ENCODE measurements at places on chromosomes 11 and 22. TPM values are rescaled to one million over a fixed set of nuclear protein-coding genes. Genes with fewer than 3 reads are reported as not detected.

CERK gene
- 21.6 TPM for total RNA-seq

DNA sequence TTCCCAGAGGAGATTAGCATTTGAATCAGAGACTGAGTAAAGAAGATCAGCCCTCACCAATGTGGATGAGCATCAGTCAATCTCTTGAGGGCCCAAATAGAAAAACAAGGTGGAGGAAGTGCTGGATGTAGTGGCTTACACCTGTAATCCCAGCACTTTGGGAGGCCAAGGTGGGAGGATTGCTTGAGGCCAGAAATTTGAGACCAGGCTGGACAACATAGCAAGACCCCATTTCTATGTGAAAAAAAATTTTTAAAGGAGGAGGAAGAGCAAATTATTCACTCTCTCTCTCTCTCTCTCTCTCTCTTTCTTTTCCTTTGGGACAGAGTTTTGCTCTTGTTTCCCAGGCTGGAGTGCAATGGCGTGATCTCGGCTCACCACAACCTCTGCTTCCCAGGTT, 18.1 kb upstream of the CAPRIN1 start:
- H3K4me3 ChIP-seq: no peak overlapping the region
- DNase-seq: no peak
- no peaks in the 10 kb centered on the region for H3K4me1 ChIP-seq

SCO2 gene
- 5.7 TPM for total RNA-seq

GRCh38 chr11:929405-929804, 3.7 kb downstream of the AP2A2 start:
- no peaks in the 10 kb centered on the region for H3K27me3 ChIP-seq
- H3K27ac ChIP-seq: no peak overlapping the region
- no peak for DNase-seq
- H3K4me3 ChIP-seq: no peak overlapping the region

GRCh38 chr22:21719024-21719423, 16.6 kb downstream of the YPEL1 start:
- no peak overlapping the region for H3K27ac ChIP-seq
- no peaks in the 10 kb centered on the region for H3K36me3 ChIP-seq
- H3K27me3 ChIP-seq: no peaks in the 10 kb centered on the region
- no peak for DNase-seq
- no peak overlapping the region for H3K4me3 ChIP-seq

DUSP18 gene
- 11.5 TPM for total RNA-seq

- H3K36me3 ChIP-seq: no peaks in the 10 kb centered on the region
- H3K27me3 ChIP-seq: no peaks in the 10 kb centered on the region
- no peak for DNase-seq
- no peak overlapping the region for H3K4me3 ChIP-seq
These were observed 266.0 kb upstream of the NARS2 start for GRCh38 chr11:78840623-78841022.

DNA sequence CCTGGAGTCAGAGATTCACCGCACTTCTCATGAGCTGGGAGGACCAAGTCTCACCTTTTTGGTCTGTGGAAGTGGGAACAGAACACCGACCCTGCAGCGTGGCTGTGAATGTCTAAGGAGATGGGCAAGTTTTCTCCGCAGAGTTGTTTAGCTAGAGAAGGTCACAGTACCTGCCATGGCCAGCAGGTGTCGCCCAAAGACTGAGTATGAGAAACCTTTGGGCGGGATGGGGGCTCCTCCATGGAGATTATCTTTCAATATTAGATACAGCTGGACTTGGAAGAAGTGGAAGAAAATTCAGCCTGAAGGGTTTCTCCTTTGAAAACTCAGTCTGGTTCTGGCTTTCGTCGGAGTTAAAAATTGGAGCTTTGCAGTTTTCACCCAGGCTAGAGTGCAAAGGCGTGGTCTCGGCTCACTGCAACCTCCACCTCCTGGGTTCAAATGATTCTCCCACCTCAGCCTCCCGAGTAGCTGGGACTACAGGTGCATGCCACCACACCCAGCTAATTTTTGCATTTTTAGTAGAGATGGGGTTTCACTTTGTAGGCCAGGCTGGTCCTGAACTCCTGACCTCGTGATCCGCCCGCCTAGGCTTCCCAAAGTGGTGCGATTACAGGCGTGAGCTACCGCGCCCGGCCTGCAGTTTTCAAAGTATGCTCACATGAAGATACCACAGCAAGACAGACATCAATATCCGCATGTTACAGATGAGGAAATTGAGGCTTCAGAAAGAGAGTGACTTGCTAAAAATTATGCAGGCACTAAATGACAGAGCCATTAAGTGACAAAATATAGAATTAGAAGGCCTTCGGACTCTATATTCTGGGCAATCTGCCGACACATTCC, 10.7 kb upstream of the DSCAML1 start:
- H3K36me3 ChIP-seq: no peaks in the 10 kb centered on the region
- peaks cover 55% of the 10 kb centered on the region for H3K27me3 ChIP-seq
- H3K4me3 ChIP-seq: no peak overlapping the region
- H3K27ac ChIP-seq: no peak overlapping the region
- DNase-seq: peak; percentile 81

DNA sequence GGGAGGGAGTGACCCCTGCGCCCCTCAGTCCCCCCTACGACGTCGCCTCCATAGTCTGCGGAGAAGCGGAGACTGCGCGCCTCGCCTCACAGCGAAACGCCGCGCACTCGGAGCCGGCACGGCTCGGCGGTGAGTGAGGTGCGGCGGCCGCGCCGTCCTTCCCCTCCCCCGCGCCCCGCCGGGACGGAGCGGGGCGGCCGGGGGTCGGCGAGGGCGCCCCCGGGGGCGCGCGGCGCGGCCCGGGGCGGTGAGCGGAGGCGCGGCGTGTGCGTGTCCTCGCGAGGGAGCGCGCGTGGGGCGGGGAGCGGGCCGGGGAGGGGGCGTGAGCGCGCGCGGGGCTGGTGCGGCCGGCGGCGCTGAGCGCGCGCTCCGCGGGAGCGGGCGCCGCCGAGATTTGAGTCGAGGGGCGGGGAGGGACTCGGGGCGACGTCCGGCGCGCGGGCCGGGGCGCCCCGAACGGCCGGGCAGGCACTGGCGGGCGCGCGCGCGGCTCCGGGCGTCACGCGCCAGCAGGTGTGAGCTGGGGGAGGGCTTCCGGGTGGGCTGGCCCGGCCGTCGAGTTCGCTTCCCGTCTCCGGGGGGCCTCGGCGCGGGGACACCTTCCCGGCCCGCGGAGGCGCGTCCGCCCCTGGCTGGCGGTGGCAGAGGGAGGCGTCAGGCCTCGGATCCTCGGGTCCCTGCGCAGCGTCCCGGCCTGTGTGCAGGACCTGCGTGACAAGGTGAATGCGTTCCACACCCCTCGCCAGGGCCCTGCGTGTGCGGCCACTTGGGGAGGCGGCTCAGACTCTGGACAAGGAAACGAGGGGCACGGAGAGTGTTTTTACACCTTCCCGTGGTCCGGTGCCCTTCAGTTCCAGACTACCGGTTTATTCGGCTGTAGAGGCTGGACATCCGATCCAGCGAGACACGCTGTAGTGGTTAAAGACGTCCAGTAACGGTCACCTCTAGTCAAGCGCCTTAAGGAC, 50.4 kb downstream of the FAM83F start:
- H3K27me3 ChIP-seq: no peaks in the 10 kb centered on the region
- H3K36me3 ChIP-seq: no peaks in the 10 kb centered on the region
- H3K27ac ChIP-seq: no peak overlapping the region
- H3K4me1 ChIP-seq: peaks cover 24% of the 10 kb centered on the region
- peak; percentile 30 for DNase-seq

DNA sequence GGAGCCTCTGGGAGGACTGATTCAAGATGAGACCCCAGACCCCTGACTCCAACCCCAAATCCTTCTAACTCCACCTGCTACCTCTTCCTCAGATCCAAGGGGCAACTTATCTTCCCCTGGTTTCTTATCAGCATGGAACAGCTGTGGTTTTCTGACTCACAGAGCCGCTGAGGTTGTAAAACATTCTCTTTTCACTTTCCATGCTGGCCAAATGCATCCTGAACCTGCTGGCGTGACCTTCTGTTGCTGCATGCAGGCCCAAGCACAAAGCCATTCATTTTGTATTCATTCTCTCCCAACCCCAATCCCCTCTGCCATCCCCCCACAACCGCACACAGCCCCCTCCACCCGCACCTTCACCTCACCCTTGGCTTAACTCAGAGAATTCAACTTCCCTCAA, 70.3 kb downstream of the SEZ6L start:
- H3K27ac ChIP-seq: no peak overlapping the region
- peaks cover 6% of the 10 kb centered on the region for H3K27me3 ChIP-seq

DNA sequence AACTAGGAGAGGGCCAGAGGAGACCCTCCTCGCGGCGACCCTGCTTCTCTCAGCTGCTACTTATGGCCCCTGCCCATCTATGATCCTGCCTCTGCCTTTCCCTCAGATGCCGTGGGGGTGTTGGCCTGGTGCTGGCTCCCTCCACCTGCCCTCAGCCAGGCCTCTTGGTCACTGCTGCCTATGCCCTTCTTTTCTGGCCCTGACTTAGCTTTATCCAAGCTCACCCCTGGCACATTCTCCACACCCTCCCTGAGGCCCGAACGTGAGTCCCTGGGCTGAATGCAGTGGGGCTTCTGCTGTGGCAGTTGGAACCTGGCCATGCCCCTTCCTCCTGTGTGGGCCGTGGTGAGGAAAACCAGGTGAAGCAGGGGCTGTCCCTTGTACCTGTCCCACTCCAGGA, 19.8 kb upstream of the SUSD2 start:
- H3K4me3 ChIP-seq: no peak overlapping the region
- H3K27me3 ChIP-seq: no peaks in the 10 kb centered on the region
- DNase-seq: no peak
- no peak overlapping the region for H3K27ac ChIP-seq
- peaks cover 6% of the 10 kb centered on the region for H3K4me1 ChIP-seq
- no peaks in the 10 kb centered on the region for H3K36me3 ChIP-seq

GRCh38 chr11:133698654-133699053, 146.7 kb downstream of the SPATA19 start:
- no peaks in the 10 kb centered on the region for H3K36me3 ChIP-seq
- no peaks in the 10 kb centered on the region for H3K27me3 ChIP-seq
- no peak overlapping the region for H3K4me3 ChIP-seq
- H3K4me1 ChIP-seq: no peaks in the 10 kb centered on the region
- no peak for DNase-seq
- H3K27ac ChIP-seq: no peak overlapping the region

PLAAT2 gene
- total RNA-seq: 3.0 TPM

SLC22A8 gene
- not detected for total RNA-seq

DNA sequence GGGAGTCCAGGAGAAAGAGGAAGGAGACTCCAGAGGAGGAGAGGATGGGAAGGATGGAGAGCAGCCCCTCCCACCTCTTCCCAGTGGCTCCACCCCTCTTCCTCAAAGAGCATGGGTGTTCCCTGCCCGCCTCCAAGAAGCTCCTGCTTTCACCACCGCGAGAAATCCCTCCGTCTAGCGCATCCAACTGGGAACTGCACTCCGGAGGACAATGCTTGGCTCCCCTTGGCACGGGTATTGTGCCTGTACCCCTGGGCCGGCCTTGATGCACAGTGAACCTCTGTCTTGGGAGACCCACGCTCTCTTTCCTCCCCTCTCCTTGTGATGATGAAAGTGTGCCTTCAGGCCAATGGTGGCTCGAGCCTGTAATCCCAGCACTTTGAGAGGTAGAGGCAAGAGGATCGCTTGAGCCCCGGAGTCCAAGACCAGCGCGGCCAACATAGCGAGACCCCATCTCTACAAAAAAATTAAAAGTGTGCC, 14.9 kb upstream of the ADA2 start:
- no peak overlapping the region for H3K27ac ChIP-seq
- no peak overlapping the region for H3K4me3 ChIP-seq
- no peaks in the 10 kb centered on the region for H3K36me3 ChIP-seq
- no peaks in the 10 kb centered on the region for H3K4me1 ChIP-seq

DNA sequence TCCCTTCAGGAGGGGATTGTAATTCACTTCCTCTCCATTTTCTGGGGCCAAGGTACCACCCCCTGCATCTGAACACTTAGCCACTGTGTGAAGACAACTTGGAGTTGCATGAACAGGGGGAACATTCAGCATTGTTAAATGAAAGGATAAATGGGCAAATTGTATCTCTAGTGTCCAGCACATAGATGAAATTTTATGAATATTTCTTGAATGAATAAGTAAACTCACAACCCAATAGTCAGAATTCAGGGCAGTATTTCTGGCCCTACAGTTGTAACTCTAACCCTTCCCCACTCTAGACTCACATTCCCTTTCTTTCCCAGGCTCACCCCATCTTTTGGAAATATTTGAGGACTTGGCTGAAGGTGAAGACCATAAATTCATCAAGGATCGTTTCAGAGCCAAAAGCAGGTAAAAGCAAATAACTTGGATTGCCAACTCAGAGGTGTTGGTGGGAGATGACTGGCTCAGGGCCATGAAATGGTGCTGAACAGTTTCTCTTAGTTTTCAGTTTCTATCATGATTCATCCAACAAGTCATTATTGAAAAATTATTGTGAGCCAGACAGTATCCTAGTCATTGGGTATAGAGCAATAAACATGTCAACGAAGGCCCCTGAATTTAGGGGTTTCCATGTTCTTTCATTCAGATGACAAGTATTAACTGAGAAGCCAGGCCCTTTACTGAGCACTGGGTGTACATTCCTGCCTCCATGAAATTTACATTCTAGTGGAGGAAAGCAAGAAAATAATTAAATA, 33.3 kb upstream of the ZC3H12C start:
- H3K4me3 ChIP-seq: no peak overlapping the region
- no peaks in the 10 kb centered on the region for H3K36me3 ChIP-seq
- H3K27me3 ChIP-seq: no peaks in the 10 kb centered on the region
- H3K27ac ChIP-seq: no peak overlapping the region
- peak; percentile 64 for DNase-seq

TPH1 gene
- not detected for total RNA-seq

DNA sequence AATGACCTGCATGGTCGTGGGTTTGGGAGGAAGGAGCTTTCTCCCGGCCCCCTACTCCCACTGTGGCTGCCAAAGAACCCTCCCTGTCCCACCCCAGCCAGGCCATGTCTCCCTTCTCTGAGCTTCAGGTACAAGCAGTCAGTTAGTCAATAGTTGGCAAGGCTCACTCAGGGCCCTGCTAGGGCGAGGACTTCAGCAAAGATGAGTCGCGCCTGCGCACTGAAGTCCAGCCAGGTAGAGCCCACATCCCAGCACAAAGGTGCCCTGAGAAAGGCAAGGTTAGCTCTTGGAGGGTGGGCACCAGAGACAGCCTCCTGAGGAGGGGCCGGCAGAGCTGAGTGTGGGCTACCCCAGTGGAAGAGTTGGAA, 11.1 kb downstream of the C11orf86 start:
- no peak for DNase-seq
- no peak overlapping the region for H3K4me3 ChIP-seq
- no peak overlapping the region for H3K27ac ChIP-seq
- no peaks in the 10 kb centered on the region for H3K27me3 ChIP-seq

GRCh38 chr11:117633186-117633754, 163.7 kb downstream of the DSCAML1 start:
- no peak for DNase-seq
- H3K4me3 ChIP-seq: no peak overlapping the region
- H3K27me3 ChIP-seq: peaks cover 93% of the 10 kb centered on the region
- H3K36me3 ChIP-seq: no peaks in the 10 kb centered on the region
- H3K4me1 ChIP-seq: no peaks in the 10 kb centered on the region

SRPRA gene
- total RNA-seq: 143 TPM

NAALADL1 gene
- total RNA-seq: 0.47 TPM

DNA sequence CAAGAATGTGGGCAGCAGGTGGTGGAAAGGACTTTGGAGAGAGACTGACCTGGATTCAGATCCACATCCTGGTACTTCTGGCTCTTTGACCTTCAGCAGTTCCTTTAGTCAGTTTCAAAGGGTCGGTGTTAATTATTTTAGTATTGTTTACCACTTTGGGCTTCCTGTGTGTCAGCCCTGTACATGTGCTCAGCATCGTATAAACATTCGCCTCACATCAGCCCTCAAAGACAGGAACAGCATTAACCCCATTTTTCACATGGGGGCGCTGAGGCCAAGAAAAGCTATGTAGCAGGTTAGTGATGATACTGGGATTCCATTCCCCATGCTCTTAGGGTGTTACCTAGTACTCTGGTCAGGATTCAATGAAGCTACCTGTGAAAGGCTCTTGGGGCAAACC, 72.1 kb upstream of the YWHAH start:
- H3K27ac ChIP-seq: peak overlapping the region; percentile 94
- H3K4me3 ChIP-seq: no peak overlapping the region
- no peaks in the 10 kb centered on the region for H3K27me3 ChIP-seq
